ENCODE measurements at places on chromosomes 6 and 20.
A peak's percentile ranks its signal among the peaks of the same experiment; 100 is the strongest.

DNA sequence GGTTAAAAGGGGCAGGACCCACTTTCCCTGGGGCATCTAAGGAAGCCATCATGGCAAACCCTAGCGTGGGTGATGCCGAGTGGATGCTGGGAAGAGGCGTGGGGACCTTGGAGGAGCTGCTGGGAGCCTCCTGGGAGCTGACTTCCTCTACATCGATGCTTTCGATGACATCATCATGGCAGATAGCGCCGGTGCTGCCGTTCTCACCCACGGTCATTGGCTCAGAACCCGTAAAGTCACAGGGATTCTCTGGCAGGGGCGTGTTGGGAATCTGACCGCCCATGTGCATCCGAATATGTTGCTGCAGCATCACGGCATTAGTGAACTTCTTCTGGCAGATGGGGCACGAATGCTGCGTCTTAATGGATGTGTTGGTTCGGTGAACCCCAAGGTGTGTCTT, 12.1 kb downstream of the SALL4 start:
- no peak for DNase-seq

GRCh38 chr20:25243416-25243979, 4.4 kb upstream of the PYGB start:
- no peak for DNase-seq

GRCh38 chr6:123635567-123635966, 1.2 kb downstream of the TRDN start:
- DNase-seq: no peak

GRCh38 chr6:2962004-2962403, 9.4 kb downstream of the SERPINB6 start:
- no peak for DNase-seq

DNA sequence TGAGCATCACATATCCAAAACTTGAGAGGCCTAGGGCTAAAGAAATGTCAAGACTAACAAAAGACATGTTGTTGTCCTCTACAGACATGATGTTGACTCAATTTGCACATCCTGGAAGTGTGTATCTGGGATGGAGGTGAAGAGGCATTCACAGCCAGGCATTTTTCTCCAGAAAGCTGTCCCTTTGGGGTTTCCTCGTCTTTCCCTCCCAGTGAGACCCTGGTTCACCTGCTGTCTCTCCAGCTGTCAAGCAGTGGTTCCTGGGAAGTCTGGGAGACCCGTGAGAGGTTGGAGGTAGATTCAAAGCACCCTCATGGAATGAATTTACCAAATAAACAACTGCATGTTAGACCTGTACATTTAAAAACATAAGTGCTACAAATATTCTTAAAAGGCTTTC, 32.1 kb downstream of the BACH2 start:
- DNase-seq: no peak

GRCh38 chr6:31531771-31532643, 3.2 kb downstream of the MCCD1 start:
- no peak for DNase-seq

- DNase-seq: no peak
Measured at GRCh38 chr6:158008864-158009113, 27.1 kb downstream of the SYNJ2 start.

DNA sequence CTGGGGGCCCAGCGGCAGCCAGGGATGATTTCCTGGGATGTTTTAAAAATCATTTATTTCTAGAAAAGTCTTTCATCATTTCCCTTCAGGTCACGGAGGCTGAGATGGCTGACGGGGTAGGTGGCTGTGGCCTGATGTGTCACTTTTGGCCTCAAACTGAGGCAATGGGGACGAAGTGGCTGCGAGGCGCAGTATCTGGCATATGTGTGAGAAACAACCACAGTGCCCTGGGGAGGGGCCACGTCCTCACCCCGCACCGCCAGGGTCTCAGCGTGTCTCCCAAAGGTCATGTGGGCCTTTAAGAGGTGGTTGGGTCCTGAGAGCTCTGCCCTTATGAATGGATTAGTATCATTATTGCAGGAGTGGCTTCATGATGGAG, 120.0 kb downstream of the CEBPB start:
- no peak for DNase-seq

GRCh38 chr20:831251-831650, 2.3 kb upstream of the FAM110A start:
- DNase-seq: no peak

- no peak for DNase-seq
Measured at GRCh38 chr6:153942361-153942760, 96.7 kb upstream of the OPRM1 start.

- DNase-seq: peak; percentile 55
Measured at GRCh38 chr20:47317127-47317895, 39.2 kb downstream of the ZMYND8 start.

- no peak for DNase-seq
Measured at GRCh38 chr6:128413291-128413690, 107.1 kb downstream of the PTPRK start.

GRCh38 chr6:105400501-105400900, 2.4 kb downstream of the PREP start:
- no peak for DNase-seq
